ENCODE measurements at places on chromosomes 4 and X.

GRCh38 chr4:163590619-163591264 lies 96.3 kb downstream of the TMA16 start:
- no peak for DNase-seq

- peak; percentile 44 for DNase-seq
These were observed 543.4 kb upstream of the DIPK2B start for GRCh38 chrX:45743906-45744625.

- no peak for DNase-seq
These were observed 124.0 kb upstream of the UNC5C start for GRCh38 chr4:95672811-95673210.

DNA sequence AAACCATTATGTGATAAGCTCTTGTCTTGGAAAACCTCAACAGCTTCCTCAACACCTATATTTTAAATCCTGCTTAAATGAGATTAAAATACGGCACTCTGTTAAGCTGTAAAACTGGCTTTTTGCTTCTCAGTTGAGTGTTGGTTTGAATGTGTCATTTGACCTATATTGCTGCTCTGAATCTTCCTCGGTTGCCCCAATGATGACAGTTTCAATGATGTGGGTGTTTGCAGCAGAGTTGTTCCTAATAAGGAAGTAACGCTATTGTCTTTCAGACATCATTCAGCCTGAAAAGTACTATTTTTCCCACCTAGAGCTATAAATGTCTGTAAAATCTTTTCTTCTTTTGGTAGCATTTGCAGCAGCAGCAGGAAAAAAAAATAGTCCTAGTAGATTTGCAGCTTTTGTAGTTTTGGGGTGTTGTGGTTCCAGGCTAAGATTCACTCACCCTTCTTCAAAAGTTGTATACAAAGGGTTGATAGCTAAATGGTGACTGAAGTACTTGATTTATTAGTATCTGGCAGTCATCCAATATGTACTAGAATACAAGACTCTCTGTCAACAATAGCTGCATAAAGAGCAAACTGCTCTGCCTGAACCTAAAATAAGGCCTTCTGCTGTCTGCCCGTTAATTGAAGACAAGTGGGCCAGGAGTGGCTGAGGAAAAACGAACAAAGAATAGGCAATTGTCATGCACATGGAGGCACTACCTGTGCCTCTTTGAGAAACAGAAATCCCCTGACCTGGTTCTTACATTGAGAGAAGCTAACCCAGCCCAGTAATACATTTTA lies 333.1 kb downstream of the IL1RAPL1 start:
- DNase-seq, result no peak

GRCh38 chr4:6264225-6264540 lies 5.5 kb upstream of the WFS1 start:
- DNase-seq, result peak; percentile 78

GRCh38 chr4:137558951-137559350 lies 26.7 kb upstream of the PCDH18 start:
- peak; percentile 42 for DNase-seq

DNA sequence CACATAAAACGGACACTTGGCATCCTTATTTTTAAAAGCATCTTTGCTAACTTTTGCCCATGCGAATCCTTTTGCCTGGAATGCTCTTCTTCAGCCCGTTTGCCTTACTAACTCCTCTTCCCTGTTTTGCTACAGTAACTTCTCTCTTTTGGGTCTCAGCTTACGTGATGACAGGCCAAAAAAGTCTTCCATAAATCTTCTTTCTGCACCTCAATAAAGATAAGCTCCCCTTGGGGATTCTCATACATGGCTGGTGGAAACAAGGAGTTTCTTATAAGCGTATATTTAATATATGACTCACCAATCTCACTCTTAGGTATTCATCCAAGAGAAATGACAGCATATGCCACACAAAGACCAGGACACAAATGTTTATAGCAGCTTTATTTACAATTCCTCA lies 192.7 kb downstream of the RCHY1 start:
- DNase-seq, result no peak

All from cardiac fibroblast (primary cell).